SHP77 (cell line): ENCODE measurements at places on chromosomes 2 and 18.

DNA sequence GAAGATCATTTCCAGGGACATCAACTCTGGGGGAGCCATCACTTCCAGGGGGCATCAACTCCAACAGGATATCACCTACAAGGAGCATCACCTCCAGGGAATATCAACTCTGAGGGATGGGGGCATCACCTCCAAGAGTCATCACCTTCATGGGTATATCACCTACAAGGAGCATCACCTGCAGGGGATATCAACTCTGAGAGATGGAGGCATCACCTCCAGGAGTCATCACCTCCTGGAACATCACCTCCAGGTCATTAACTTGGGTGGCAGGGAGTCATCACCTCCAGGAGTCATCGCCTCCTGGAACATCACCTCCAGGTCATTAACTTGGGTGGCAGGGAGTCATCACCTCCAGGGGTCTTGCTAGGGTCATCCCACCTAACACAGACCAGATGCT lies 167.6 kb downstream of the NDUFA10 start:
- no peak for DNase-seq

DNA sequence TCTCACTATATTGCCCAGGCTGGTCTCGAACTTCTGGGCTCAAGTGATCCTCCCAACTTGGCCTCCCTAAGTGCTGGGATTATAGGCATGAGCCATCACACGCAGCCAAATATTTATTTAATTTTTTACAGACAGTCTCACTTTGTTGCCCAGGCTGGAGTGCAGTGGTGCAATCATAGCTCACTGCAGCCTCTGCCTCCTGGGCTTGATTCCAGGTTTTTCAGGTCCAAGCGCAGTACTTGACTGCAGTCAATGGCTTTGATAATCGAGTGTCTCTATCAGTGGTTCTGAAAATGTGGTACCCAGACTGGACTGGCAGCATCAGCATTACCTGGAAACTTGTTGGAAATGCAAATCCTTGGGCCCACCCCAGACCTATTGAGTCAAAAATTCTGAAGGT lies 63.1 kb downstream of the PLB1 start:
- DNase-seq = no peak

GRCh38 chr2:145000376-145000775 lies 480.5 kb upstream of the ZEB2 start:
- no peak for DNase-seq

- DNase-seq = no peak
These were observed 517.0 kb upstream of the SOX11 start for GRCh38 chr2:5175231-5175630.

GRCh38 chr2:31299547-31299946 lies 65.6 kb downstream of the EHD3 start:
- no peak for DNase-seq

- no peak for DNase-seq
These were observed 88.3 kb upstream of the ITGB6 start for GRCh38 chr2:160288324-160288723.

GRCh38 chr2:112692495-112692911 lies 28.3 kb upstream of the NT5DC4 start:
- DNase-seq = peak; percentile 15

DNA sequence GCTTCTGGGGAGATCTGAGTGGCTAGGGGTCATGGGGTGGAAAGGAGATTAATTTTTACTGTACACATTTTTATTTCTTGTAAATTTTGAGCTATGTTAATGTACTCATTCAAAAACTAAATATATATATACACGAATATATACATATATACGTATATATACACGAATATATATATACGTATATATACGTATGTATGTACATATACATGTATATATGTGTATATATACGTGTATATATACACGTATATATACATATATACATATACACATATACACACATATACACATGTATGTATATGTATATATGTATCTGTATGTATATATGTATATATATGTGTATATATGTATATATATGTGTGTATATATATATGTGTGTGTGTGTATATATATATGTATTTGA lies 3.0 kb upstream of the FHL2 start:
- DNase-seq = no peak

DNA sequence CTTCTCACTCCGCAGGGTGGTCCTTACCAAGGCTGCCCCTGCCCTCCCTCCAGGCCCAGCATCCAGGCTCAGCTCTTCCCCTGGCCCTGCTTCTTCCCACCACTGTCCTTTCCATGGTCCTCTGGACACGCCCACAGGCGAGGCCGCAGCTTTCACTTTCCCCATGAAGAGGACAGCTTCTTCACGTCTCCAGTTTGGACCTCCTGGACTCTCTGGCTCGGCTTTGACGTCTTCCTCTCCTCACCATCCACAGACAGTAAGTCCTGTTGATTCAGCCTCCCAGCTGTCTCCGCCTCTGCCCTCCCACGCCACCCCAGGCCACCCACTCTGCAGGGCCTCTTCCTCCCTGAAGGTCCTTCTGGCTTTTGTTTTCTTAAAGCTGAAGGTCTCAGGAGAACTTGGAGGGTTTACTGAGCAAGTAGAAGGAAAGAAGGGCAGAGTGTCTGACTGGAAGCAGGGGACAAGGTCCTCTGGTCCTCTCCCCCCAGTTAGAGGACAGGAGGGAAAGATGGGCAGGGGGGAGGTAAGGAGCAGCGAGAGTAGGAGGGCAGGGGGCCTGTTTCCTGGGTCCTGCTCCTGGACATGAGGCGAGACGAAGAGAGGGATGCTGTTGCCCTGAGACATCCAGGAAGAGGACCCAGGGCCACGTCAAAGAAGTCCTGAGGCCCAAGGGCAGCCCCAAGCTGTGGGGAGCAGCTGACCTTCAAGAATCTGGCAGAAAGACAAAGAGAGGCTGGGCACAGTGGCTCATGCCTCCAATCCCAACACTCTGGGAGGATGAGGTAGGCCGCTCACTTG lies 24.7 kb upstream of the NMUR1 start:
- DNase-seq = peak; percentile 23

DNA sequence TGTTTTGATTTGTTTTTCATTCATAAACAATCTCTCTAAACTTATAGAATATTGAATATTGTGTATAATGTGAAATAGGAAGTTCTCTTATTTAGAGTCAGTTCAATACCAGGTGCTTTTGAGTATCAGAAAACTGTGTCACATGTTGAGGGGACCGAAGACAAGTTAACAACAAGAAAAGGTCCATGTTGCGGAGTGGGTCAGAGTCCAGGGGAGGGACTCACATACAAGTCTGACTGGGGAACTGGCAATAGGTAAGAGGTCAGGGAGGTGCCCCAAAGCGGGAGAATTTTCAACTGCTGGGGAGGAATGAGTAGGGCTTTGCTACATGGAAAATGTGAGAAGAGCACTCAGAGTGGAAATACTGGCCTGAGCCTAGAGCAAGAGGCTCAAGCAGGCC lies 19.8 kb upstream of the BCL11A start:
- DNase-seq = no peak

DNA sequence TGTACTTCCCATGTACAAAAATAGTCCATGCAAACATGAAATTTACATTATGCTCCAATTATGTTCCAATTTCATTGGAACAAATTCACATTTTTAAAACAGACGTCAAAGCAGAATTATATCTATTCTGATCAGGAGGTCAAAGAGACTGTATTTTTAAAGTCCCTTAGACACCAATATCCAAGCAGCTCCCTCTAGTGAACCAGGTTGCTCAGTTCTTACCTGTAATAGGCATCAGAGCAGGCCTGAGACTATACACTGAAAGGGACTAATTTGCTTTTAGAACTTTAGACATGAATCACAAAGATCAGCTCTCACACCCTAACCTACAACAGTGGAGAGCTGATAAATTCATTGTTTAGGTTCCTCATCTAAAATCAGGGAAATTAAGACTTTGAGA lies 273.9 kb downstream of the MBD2 start:
- DNase-seq = no peak

DNA sequence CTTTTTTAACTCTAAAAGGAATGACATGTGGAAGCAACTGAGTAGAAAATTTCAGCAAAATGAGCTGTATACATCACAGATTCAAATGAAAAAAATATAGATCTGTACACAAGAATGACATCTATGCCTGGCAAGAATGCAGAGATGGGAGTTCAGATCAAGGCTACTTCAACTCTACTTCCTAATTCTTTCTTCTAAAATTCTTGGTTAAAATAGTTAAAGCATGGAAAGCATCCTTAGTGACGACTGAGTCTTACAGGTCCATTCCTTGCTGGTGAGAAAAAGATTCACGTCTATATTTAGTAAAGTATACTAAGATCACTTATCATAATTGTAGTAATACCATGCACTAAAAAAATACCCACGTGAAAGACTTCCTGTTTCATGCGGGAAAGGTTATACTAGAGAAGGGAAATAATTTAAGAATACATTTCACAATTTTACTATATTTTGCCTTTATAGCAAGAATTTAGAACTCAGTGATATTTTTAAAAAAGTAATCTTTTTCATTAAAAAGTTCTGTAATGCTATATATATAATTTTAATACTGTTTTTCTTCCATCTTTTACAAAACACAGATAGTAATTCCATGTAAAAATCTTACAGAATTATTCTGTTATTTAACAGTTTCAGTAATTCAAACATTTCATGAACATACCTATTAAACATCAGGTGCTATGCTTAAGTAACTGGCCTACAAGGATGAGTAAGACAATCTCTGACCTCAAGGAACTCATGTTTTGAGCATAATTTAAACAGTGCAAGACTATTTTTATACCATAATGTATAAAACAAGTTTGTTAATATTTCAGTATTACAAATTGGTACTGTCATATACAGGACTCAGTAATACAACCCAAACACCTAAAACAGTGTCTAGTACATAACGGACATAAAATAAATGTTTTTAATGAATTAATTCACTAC lies 159.6 kb downstream of the BAZ2B start:
- DNase-seq = no peak

DNA sequence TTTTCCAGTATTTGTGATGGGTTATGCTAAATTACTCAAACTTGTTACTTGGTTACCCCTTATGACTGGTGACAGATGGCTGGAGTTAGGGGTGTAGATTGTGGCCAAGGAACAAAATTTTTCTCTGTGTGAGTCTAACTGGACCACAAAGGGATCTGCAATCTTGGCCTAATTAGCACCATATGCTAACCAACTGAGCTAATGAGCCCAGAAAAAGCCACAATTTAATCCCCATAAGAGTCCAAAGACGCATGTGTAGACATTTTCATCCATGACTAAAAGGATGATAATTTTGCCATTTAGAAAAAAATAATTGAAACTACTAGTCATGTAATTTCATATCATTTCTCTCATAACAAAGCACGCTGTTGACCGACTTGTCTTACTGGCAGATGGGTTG lies 151.2 kb downstream of the ABCA12 start:
- no peak for DNase-seq

GRCh38 chr2:225429717-225430116 lies 30.2 kb downstream of the NYAP2 start:
- DNase-seq = peak; percentile 62

DNA sequence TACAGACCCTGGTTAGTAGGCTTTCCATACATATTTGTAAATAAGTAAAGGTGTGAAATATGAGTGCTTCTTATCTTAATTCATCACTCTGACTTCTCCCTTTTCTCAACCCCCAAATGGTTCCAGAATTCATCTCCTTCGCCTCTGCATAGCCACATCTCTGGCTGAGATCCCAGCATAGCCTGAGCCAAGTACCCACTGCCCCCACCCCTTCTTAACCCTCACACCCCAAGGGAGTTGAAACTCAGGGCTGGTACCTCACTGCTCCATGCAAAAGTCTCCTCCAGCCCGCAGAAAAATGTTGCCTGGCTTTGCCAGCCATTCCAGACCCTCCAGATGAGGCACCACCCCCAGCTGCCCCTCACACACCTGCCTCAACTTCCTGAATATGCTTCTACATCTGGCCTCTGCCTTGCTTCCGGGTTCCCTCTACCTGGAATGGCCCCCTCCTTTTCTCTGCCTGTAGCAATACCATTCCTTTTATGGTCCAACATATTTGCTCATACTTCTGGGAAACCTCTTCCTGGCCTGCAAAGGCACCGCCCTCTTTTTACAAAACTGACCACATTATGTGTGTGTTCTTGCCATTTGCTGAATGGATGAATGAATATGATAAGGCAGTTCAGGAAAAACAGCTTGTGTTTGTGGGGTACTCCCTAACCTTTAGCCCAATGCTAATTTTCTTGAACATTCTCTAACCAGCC lies 112.8 kb downstream of the CELF4 start:
- DNase-seq = no peak

DNA sequence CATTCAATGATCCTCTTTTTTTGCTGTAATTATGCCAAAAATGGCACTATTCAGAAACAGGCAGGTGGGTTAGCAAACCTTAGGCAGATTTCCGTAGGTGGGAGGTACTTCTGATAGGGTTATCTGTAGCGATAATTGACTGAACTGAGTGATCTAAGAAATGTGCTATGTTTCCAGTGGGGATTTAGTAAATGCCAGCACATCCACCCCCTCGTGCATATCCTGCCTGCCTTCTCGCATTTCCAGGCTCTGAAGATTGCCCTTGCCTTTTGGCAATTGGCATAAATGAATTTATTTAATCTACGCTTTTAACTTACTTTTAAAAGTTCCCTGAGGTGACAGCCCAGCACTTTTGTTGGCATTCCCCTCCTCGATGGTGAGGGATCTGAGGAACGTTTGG lies 576 bp upstream of the FSHR start:
- DNase-seq = no peak

GRCh38 chr18:49015886-49016647 lies 65.3 kb upstream of the SMAD7 start:
- no peak for DNase-seq

GRCh38 chr2:209790066-209790728 lies 18.6 kb downstream of the UNC80 start:
- no peak for DNase-seq

- DNase-seq = no peak
These were observed 145.4 kb downstream of the TMEFF2 start for GRCh38 chr2:192049362-192049761.

DNA sequence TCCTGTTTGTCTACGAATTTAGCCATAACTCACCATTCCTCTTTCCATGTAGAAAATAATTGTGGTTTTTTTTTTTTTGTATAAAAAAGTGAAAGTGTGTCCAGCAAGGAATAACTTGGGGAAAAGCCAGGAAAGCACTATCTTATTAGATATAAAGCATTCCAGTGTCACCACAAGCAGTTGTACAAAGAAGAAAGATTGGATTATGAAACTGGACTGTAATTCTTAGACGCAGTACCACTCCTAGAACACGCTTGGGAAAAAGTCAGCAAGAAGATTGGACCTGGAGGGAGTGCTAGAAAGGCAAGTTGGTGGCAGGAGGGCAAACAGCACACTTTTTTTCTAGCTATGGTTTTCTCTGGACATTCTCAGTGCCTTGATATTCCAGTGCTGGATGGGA lies 186.7 kb downstream of the PARD3B start:
- DNase-seq = no peak

GRCh38 chr18:36628435-36629137 lies 200.2 kb downstream of the TPGS2 start:
- no peak for DNase-seq

GRCh38 chr2:96692094-96692971 lies 47.5 kb downstream of the LMAN2L start:
- DNase-seq = no peak

GRCh38 chr2:241546771-241547498 lies 11.6 kb upstream of the BOK start:
- DNase-seq = no peak

GRCh38 chr2:165251366-165251765 lies 12.2 kb downstream of the SCN2A start:
- no peak for DNase-seq

- DNase-seq = no peak
These were observed 682.4 kb upstream of the TMEFF2 start for GRCh38 chr2:192877159-192877558.
